ENCODE measurements at places on chromosomes 2 and 18.

DNA sequence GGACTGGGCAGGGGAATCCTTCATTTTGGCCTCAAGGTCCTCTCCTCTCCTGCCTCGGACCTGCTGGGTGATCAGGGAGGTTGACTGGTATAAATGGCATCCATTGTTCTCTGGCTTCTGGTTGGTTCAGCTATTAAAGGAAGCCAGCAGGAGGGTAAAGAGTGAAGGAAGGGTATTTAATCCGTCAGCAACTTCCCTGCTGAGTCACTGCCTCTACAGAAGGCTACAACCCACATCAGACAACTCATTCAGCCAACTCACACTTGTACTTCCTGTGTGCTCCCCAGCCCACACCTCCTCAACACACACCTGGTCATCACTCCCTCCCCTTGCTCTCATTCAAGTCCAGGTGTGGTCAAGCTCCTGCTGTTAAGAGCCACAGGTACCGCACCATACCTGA, 68.3 kb upstream of the MRPS9 start:
- DNase-seq, result no peak

- no peak for DNase-seq
These were observed 40.0 kb upstream of the CYBRD1 start for GRCh38 chr2:171482308-171482707.

GRCh38 chr2:31319406-31320175, 85.6 kb downstream of the EHD3 start:
- no peak for DNase-seq

- no peak for DNase-seq
These were observed 181.7 kb upstream of the TPO start for GRCh38 chr2:1231466-1232063.

DNA sequence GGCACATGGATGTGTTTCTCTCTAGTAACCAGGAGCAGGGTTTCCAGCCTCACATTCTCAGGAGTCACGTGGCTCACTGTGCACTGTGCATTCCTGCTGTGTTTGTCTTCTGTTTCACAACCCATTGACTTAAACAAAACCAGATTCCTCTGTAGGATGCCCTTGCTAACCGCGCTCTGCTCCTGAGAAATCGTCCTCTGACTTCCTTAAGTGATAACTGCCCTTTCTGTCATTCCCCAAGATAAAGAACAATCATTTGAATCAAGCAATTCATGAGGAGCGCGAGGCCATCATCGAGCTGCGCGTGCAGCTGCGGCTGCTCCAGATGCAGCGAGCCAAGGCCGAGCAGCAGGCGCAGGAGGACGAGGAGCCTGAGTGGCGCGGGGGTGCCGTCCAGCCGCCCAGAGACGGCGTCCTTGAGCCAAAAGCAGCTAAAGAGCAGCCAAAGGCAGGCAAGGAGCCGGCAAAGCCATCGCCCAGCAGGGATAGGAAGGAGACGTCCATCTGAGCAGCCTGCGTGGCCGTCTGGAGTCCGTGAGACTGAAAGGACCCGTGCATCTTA, 60.2 kb downstream of the RALBP1 start:
- peak; percentile 59 for DNase-seq

DNA sequence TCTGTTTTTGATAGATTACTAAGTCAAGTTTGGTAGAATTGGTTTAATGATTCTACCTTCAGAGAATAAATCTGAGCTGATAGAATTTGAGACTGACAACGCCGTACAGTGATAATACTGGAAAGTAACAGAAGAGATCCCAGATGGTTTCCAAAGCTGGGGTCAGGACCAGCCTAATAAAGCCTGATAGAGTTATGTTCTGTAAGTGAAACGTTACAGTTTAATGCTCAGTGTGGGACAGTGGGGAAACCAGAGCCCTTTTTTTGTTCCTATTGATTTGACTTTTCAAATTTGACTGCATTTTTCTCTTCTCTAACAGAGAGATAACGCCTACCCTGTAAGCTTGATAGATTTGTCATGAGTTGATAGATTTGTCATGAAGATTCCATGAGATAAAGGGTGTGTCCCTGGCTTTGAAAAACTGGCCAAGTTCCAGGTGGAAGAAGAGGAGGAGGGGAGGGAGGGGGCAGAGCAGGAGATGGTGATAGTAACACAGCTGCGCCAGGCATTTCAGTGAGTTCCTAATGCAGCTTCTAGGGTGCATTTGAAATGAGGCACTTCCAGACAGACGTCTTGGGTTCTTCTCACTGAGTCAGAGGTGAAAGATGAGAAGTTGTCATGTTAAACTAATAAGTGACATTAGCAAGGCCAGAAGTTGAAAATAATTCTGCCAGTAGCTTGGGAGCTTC, 65.1 kb downstream of the CERS6 start:
- no peak for DNase-seq

DNA sequence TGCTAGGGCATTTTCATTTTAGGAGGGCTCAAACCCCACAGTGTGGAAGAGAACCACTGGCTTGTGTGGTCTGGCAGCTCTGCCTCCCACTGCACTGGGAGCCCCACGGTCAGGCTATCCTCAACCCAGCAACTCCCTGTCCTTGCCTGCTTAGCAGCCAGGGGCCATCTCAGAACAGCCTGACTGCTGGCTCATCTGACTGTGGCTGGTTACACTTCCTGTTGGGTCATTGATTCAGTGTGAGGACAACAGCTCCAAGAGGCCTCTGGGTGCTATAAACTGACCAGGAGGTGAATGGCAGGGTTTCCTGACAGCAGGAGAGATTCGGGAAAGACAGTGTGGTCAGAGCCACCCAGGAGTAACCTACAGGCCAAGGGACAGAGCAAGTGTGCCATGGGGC, 40.1 kb downstream of the AMER3 start:
- DNase-seq, result no peak

- peak; percentile 73 for DNase-seq
These were observed 33.4 kb upstream of the KLHL29 start for GRCh38 chr2:23351388-23352141.

DNA sequence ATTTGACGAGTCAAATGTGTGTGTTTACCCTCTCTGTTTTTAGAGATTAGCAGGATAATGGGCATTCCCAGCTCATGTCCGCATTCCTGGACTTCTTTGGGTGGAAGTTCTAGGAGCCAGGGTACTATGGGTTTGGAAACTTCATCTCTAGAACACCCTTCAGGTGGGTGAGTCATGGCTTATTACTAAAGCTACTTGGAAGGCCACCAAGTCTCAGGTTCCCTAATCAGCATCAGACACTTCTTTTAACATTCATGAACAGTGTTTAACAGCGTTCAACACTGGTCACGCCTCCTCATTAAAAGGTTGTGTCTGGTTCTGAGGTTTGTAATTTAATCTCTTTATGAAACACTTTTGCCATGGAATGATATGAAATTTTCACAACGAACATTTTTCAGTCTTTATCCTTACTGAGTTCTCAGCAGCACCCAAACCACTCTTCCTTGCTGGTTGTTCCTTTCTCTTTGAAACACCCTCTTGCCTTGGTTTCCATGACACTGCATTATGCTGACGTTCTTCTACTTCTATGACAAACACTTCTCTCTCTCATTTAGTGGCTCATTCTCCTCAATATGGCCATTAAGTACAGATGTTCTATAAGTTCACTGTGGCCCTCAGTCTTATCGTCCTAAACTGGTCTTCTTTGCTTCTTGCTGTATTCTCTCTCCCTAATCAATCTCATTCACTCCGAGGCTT, 49.3 kb downstream of the MMADHC start:
- no peak for DNase-seq

DNA sequence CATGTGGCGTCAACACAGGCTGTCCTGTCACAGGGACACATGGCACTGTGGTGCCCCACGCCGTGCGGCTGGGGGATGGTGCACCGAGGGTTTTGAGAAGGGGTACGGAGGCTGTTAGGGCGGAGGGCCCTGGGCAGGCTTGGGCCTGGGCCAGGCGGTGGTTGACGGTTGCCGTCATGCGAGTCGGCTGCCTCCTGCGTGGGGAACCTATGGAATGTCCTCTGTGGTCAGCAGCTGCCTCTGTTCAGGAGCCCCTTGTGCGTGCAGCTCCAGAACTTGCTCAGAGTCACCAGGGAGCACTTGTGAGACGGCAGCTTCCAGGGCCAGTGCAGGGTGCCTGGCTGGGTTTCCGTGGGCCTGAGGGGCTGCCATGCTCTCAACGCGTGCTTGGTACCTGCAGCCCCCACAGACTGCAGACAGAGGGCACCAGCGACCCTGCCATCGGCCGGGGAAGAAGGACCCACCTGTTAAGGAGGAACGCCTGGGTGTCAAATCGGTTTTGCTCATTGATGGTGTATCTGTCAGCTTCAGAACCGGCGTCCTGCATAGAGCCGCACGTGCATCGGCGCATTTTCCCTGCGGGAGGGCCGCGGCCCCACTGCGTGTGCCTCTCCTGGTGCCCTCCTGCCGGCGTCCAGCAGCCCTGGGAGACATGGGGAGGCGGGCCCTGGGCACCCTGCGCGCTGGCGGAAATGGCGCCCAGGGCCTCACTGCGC, 10.0 kb upstream of the D2HGDH start:
- no peak for DNase-seq

DNA sequence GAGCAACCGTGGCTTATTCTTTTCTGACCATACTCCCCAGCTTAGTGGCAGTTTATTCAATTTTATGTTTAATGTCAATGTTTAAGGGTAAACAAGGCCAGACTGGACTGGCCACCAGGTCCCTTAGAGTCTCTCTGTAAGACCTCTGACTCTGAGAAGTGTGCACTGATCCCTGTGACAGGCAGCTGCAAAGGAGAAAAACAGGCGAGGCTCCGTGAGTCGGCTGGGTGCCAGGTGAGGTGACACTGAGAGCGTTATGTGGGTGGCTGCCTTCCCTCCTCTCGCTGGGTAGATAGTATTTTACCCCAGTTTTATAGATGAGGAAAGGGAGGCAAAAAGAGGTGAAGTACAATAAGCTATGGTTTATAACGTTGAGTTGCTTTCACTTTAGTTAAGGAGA, 139.4 kb upstream of the HDAC4 start:
- no peak for DNase-seq

- no peak for DNase-seq
These were observed 93.2 kb downstream of the UNC80 start for GRCh38 chr2:209864716-209865295.

GRCh38 chr2:6083136-6083535, 391.0 kb downstream of the SOX11 start:
- no peak for DNase-seq

DNA sequence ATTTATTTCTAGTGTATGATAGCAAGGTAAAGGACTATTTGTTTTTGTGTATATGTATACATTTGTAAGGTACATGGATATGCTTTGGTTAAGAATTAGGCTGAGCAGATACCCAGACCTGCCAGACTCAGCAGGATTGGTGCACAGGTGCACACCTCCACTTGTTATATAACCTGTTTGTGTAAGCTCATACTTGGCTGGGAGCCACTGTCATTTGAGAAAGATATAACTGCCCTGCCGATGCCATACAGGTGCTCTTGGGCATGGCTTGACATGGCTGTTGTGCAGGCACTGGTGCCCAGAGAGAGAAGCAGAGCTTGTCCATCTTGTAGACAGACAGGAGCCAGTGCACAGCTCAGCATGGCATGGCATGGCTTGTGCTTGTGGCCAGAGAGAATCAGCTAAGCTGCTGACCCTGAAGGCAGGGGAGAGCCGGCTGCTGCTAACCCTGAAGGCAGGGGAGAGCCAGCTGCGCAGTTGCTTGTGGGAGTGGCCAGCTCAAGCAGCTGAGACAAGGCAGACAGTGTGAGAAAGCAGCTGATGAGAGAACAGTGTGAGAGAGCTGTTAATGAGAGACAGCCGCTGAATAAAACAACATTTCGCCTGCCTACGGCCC, 136.5 kb downstream of the RNF144A start:
- no peak for DNase-seq

DNA sequence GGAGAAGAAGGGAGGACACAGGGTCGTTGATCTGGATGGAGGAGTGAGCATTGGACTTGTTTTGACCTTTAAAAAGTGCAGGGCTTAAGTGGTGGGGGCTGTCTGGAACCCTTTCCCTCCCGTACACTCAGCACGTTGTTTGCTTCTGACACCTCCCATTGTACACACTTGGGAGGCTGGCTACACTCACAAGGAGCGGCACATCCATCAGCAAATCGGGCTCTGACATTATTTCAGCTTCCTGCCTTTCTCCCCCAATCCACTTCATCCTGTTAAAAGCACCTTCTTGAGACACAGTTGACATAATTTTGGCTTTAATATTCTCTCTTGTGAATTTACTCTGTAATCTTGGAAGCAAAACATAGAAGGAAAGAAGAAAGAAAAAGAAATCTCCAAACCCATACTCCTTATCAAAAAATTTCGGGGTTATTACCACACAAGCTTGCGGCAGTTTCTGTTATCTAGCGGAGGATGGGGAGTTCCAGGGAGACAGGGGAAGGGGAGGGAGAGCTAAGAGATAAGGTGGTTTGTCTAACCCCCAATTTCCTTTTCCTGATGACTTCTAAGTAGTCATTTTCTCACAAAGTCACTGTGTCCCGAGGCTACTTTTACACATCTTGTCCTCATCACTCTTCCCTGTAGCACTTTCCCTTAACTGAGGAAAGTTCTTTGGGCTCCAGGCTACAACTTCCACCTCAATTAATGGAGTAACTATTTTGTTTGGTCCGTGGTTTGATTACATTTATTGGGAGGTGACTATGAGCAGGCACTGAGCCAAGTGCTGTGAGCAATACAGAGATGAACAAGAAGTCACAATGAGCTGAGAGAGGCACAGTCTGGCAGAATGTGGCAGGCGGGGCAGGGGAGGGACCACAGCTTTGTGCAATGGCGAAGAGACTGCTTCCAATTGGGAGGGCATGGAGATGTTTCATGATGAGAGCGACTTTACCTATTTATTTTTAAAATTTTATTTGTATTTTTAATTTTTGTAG, 240.1 kb upstream of the MEX3C start:
- no peak for DNase-seq

- no peak for DNase-seq
These were observed 49.7 kb upstream of the GLI2 start for GRCh38 chr2:120685974-120686297.

DNA sequence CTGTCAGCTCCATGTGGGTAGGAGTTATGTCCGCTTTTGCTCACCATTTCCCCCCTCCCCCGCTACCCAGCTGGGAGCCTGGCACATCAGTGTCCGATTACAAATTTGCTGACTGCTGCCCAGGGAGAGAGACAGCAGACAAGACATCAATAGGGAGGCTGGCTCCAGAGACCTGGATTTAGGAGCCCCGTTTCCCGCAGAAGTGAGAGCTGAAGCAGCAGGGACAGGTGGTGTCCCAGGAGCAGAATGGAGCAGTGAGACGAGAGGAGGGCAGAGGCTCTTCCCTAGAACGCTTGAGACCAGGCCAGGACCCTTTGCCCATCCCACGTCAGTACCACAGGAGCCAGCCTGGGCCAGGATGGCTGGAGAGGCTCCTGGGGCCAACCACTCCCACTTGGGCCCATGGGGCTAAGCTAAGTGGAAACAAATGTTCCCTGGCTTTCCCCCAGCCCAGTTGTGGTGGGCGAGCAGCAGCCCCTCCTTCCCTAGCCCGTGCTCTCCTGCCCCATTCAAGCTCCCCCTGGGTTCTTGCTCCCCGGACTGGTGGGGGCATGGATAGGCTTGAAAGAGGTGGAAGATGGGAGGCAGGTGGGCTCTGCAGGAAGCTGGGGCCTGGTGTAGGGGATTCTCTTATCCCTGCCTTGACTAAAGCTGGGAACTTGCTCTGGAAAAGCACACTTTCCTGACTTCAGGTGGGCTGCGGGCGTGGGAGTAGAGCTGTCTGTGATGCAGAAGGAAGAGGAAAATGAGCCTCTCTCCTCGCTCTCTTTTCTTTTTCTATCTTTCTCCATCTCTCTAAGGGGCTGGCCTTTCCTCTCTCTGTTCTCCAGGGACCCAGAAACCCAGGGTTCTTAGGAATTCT, 4.1 kb upstream of the WNT6 start:
- no peak for DNase-seq
